Muscle of arm (tissue), 14 donors: ENCODE measurements at places on chromosomes 16 and 17.

DNA sequence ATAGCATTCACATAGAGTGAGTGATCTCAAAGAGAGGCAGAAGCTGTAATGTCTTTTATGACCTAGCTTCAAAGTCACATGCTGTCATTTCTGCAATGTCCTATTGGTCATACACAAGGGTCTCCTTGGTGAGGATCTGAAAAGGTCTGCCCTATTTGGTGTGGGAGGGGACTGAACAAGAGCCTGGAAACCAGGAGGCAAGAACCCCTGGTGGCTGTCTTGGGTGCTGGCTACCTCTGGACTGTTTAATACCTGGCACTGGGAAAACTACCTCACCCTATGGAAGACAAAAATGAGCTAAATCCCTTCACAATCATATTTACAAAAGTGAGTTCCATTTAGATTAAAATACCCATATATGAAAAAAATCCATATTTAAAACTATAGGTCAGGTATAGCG is 9.0 kb downstream of the KCTD13 start:
- DNase-seq, result no peak

GRCh38 chr17:64781014-64781756 is 119.1 kb upstream of the SMURF2 start:
- DNase-seq, result no peak

DNA sequence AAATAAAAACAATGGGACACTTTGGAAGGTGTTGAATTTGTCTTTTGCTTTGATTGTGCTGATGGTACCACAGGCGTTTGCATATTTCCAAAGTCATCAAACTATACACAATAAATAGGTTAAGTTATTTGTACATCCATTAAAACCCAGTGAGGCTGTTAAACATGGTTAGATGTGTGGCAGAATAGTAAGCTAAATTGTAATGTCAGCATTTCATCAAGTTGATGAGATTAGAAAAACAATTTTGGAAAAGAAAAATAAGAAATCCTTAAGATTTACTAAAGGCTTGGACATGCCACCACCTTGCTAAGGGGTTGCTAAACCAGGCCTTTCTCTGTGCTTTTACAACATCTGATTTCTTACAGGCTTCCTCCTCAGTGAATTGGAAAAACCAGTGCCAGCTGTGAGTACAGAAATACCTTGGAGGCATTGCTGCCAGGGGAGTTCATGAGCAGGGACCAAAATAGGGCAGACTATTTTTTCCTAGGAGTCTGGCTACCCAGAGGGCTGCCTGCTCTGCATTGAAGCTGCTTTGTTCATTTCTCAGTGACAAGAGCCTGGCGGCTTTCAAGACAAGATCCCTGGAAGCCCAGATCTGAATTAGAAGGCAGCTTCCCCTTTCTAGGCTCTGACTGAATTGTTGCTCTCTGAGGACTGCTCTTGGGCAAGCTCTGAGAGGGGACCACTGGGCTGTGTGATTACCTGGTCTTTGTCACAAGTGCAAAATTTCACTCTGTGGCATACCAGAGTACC is 43.4 kb upstream of the CA10 start:
- no peak for DNase-seq

- DNase-seq, result no peak
Measured at GRCh38 chr16:78372277-78372676, 272.8 kb downstream of the WWOX start.

DNA sequence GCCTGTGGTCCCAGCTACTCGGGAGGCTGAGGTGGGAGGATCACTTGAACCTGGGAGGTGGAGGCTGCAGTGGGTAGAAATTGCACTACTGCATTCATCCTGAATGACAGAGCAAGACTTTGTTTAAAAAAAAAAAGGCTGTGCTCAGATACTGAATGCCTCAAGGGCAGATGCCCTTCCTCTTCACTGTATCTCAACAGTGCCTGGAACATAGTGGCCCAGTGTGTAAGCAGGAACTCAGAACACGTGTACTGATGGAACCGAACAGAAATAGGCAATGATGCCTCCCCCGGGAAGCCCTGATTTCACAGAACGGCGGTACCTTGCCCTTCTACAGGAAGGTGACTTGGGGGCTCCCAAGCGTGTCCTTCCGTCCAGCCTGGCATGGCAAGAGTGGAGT is 46.8 kb downstream of the PLXDC1 start:
- DNase-seq, result no peak

GRCh38 chr17:29835435-29836351 is 94.3 kb downstream of the SSH2 start:
- DNase-seq, result no peak

DNA sequence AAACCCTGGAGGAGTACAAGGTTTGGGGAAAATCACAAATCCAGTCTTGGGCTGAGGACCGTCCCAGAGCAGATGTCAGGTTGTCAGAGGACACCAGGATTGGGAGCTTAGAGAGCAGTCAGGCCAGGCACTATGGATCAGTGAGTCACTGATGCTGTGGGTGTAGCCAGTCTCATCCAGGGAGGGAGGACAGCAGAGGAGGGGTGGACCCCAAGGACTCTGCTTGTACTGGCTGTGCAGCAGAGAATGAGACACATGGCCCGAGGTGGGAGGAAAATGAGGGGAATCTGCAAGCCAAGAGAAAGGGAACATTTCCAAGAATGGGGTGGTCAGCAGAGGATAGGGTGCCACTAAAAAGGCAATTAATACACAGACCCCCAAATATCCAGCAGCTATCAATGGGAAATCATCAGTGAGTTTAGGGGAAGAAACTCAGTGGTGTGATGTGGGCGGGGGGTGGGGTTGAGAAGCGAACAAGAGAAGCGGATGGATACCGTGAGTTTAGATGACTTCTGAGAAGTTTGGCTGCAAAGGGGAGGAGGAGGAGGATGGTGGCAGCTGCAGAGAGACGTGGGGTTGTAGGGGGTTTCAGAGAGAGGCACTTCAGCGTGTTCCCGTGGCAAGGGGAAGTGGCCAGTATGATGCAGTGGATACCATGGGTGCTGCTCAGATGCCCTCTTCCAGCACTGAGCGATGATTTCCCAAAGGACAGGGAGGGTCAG is 43.9 kb downstream of the ARHGAP27 start:
- DNase-seq, result no peak

- DNase-seq, result no peak
Measured at GRCh38 chr16:84791088-84791487, 28.7 kb upstream of the CRISPLD2 start.

GRCh38 chr17:65292430-65292829 is 155.3 kb downstream of the RGS9 start:
- no peak for DNase-seq

GRCh38 chr17:28849281-28849680 is 5.5 kb upstream of the ERAL1 start:
- DNase-seq, result no peak

- no peak for DNase-seq
Measured at GRCh38 chr17:59469786-59470485, 95.5 kb upstream of the DHX40 start.

GRCh38 chr17:76107509-76107908 is 3.9 kb upstream of the EXOC7 start:
- no peak for DNase-seq

- DNase-seq, result peak; percentile 80
Measured at GRCh38 chr17:40219594-40220338, 662 bp downstream of the WIPF2 start.

DNA sequence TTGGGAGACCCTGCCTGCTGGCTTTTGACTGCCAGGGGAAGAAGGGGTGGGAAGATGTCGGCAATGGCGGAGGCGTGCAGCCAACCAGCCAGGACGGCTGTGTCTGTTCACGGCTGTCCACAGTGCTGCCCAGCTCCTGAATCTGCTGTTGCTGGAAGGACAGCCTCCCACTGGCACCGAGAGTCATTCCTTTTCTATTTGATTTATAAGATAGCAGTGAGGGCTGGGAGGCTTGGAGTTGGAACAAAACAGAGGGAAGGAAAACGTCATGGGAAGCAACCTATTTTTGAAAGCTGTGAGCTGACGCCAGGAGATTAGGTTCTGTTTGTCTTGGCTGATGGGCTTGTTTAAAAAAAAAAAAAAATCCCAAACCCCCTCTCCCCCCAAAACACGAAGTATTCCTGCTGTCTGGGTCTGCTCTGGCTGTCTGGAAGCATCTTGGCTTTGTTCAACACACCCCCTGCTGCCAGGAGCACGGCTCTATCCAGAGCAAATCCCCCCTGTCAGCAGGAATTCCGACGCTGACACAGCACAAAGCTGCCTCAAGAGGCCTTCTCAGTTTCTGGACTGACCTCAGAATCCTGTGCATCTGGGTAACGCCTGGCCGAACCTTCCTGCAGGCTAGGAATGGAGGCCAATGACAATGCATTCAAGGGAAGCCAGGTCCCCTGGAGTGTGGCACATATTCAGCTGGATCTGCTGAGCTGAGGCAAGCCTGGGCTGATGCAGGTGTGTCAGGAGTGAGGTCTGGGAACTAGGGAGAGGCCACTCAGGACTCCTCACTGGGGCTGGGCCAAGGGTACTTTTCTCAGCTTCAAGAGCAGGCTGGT is 41.0 kb upstream of the SREBF1 start:
- DNase-seq, result peak; percentile 88

DNA sequence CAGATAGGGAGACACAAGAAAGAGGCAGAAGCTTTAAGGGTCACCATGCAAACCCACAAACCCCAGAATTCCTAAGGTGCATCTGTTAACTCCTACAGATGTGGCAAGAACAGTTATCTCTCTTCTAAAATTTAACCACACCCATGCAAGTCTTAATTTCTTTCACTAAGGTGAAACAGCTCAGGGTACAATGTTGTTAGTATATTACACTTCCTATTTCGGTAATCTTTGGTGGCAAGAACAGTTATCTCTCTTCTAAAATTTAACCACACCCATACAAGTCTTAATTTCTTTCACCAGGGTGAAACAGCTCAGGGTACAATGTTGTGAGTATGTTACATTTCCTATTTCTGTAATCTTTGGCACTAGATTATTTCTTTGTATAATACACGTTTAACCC is 6.6 kb downstream of the CCL23 start:
- DNase-seq, result no peak

DNA sequence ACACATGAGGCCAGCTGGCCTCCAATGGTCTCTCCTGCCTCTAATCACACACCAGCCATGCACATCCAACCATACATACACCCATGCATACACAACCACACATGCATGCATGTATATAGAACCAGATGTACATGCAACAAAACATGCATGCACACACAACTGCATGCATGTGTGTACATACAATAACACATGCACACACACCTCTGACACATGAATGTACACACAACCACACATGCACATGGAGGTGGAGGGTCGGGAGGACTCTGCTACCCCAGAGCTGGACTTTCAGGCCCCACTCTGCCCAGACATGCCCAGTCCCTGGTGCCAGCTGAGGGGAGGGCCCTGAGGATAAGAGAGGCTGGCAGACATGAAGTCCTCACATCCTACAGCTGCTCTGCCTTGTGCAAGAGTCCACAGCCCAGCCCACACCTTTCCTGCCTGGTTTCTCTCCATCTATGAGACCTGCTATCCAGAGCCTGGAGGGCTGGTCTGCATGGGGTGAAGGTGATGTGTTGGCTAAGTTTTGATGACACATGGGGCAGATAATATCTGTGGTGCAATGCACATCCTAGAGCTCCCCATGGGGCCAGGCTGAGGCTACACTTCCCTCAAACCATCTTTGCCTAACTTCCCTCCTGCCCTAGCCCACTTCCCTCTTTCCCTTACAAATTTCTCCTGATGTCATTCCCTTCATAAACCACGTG is 50.9 kb upstream of the SDK2 start:
- no peak for DNase-seq

GRCh38 chr16:59459806-59460205 is 725.7 kb upstream of the GOT2 start:
- no peak for DNase-seq

GRCh38 chr16:52861614-52862022 is 191.1 kb downstream of the CHD9NB start:
- DNase-seq, result peak; percentile 33

- peak; percentile 80 for DNase-seq
Measured at GRCh38 chr17:37148156-37148555, 199.4 kb downstream of the AATF start.

DNA sequence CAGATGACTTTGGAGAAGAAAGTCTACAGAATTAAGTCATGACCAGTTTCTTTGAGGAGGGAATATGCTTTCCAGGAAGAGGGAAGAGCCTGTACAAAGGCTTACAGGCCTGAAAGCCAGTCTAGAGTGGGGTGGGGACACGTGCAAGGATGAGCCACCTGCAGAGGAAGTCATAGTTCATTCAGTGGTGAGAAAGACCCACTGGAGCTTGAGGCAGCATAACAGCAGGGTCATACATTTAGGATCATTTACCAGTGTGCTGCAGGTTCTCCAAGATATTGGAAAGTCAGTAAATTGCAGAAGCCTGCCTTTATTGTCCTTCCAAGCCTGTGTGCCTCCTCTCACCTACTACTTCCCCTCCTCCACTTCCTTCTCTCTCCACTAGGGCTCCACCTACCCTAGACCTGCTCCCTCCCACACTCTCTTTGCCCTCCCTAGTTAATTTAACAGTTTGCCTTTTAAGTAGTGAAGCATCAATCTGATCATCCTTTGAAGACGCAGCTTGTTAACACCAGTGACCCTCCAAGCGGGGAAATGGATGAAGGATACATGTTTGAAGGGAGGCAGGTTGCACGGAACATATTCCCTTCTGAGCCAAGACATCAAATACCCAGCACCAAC is 40.2 kb downstream of the CDRT15 start:
- DNase-seq, result no peak

GRCh38 chr16:51888016-51888415 is 658.9 kb downstream of the TOX3 start:
- no peak for DNase-seq

DNA sequence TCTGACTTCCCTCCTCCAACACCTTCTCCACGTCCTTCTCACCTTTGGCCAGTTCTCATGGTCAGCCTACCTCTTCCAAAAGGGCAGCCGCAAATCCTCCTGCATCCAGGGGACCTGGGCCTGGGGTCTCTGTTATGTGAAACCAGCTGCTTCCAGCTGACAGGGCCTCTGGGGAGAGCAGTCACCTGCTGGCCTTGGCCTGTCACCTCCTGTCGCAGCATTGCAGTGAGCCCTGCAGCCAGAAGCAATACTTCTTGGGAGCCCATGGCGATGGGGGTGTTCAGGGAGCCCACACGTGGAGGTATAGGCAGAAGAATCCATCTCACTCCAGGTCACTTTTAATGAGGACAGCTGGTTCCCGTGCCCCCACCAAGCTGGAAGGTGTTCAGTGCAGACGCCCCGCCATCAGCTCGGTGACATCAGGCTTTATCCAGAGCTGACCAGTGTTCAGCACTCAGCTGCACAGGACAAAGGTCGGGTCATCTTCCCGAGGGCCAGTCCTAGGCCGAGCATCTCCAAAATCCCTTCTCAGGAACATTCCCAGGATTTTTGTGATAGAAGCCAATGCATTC is 1.7 kb upstream of the SLC47A2 start:
- DNase-seq, result no peak

DNA sequence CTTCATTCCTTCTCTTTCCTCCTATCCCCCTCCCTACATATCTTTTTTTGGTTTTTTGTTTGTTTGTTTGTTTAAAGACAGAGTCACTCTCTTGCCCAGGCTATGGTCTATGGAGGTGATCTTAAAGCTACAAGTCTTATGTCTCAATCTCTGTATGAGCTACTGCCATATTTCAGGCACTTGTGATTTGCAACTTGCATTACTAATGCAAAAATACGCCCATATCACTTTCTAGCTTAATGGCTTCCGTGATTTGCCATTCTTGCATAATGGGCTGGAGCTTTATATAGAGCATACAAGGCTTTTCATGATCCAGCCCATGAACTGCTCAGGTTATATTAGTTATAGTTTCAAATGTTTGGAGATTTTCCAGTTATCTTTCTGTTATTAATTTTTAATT is 7.5 kb downstream of the CFAP97D1 start:
- DNase-seq, result no peak

GRCh38 chr16:22347100-22347820 is 27.2 kb downstream of the CDR2 start:
- no peak for DNase-seq
